ENCODE measurements at places on chromosomes 12 and 14.

DNA sequence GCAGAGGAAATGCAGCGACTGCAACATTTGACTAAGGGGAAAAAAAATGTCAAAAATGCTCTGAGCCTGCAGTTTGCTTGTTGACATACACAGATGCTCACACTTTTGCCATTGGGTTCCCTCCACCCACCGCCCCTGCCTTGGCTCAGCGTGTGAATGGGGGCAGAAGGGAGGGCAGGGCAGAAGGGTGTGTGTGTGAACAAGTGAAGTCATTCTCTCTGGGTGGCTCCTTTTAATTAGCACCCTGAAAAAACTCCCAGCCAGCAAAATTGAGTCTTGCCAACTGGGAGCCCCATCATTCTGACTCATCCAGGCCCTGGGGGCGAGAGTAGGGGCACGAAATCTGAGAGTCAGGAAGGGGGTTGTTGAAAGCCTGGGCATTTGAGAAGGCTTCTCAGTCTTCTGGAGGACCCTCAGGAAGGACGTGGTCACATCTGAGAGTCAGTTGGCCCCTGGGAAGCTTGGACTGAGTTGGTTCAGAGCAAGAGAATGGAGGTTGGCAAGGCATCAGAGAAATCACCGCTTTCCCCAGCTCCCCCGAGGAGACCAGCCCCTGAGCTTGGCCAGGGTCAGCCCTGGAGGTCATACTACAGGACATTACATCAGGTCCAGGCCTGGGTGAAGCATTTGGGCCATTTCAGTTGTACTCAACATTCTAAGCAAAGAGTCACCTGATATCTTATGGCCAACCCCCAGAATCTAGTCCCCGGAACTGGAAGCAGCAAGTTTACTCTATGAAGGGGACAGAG, 22.7 kb upstream of the KRT78 start:
- peak; percentile 74 for DNase-seq

- no peak for DNase-seq
Observed at GRCh38 chr14:88352698-88353097, 29.6 kb upstream of the KCNK10 start.

DNA sequence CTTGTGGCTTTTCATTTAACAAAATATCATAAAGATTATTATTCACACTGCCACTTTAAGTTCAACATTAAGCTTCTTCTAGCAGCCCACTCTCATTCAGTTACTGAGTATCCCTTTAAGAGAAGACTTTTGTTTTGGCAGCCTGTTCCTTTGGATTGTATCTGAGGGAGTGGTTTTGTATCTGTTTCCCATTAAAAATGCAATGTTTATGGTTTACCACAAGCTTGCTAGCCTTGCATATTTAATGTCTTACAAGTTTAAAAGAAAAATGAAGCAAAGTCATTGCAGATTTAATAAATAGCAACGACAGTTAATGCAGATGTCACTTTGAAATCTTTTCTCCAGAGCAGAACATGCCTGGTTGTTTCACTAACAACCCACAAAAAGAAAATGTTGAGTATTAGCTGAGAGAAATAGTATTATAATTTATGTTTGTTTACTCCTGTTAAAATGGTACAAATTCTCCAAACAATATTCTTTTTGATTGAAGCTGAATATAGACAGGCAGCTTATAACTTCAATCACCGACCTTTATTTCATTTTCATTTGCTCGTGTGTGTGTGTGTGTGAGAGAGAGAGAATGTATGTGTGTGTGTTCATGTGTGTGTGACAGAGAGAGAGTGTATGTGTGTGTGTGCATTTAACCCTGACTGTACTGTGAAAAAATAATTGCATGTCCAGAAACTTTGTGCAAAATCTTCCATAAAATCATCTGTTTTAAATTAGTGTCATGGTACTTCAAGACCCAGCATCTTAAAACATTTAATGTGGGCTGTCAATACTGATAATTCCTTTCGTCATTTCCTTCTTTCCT, 1.8 kb downstream of the DCN start:
- peak; percentile 94 for DNase-seq

- DNase-seq: no peak
Observed at GRCh38 chr12:92334552-92334951, 188.9 kb upstream of the BTG1 start.

GRCh38 chr14:76848879-76849278, 22.7 kb downstream of the LRRC74A start:
- no peak for DNase-seq

DNA sequence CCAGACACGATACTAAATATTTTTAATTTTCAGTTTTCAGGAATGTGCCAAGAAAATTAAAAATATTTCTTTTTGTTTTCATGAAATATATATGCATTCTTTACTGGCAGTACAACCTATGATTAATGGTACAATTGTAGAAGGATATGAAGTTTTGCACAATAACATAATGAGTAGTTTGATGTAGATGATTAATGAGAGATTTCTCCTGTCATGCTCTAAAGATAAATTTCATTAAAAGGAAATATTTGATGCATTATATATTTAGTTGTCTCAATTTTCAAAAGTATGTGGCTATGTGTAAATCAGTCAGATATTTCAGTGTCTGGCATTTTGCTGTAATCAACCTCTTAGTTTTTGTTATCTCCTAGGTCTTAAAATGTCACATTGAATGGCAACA, 940.2 kb upstream of the MDGA2 start:
- no peak for DNase-seq
